ENCODE measurements at places on chromosomes 13 and 19. TPM values are rescaled to one million over a fixed set of nuclear protein-coding genes. Genes with fewer than 3 reads are reported as not detected.
A peak's percentile ranks its signal among the peaks of the same experiment; 100 is the strongest.

The FUT2 gene
- total RNA-seq, result not detected

DNA sequence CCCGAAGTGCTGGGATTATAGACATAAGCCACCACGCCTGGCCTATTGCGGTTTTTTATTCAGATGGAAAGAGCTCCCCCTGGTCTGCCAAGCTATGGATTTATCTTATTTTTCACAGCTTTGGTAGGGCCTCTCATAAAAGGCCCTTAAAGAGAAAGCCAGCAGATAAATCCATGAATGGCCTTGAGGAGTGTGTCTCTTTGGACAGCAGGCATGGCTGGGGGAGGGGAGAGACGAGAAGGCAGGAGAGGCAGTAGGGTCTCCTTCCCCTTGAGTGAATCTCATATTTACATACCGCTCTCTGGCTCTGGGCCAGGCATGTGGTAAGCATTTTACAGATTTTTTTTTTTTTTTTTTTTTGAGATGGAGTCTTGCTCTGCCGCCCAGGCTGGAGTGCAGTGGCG lies 25.2 kb downstream of the MARK4 start:
- DNase-seq, result no peak
- H3K36me3 ChIP-seq, result peaks cover 57% of the 10 kb centered on the region
- peak overlapping the region; percentile 42 for H3K27ac ChIP-seq
- no peaks in the 10 kb centered on the region for H3K27me3 ChIP-seq
- no peak overlapping the region for H3K4me3 ChIP-seq

DNA sequence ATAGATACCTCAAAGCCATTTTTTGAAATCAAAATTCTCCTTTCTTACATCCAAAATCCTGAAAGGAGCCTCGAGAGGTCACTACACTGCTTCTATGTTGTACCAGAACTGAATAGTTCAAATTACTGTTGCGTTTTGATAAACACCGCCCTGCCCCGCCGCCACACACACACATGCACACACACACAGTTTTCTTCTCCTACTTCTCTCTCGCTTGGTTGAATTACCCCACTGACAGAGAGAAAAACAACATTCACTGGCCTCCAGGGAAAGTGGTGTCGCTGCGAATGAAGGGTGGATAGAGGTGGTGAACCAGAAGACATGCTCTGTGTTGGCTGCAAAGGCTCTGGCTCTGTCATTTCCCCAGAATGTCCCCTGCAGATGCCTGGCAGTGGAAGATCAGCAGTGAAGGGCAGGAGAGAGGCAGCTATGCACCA lies 183.4 kb upstream of the RFC3 start:
- H3K4me3 ChIP-seq, result peak overlapping the region; percentile 41
- peak overlapping the region; percentile 89 for H3K27ac ChIP-seq
- H3K4me1 ChIP-seq, result peaks cover 40% of the 10 kb centered on the region

The PARP4 gene
- total RNA-seq, result 34.3 TPM

The SIGLEC9 gene
- total RNA-seq, result not detected

The CD177 gene
- total RNA-seq, result 0.96 TPM

DNA sequence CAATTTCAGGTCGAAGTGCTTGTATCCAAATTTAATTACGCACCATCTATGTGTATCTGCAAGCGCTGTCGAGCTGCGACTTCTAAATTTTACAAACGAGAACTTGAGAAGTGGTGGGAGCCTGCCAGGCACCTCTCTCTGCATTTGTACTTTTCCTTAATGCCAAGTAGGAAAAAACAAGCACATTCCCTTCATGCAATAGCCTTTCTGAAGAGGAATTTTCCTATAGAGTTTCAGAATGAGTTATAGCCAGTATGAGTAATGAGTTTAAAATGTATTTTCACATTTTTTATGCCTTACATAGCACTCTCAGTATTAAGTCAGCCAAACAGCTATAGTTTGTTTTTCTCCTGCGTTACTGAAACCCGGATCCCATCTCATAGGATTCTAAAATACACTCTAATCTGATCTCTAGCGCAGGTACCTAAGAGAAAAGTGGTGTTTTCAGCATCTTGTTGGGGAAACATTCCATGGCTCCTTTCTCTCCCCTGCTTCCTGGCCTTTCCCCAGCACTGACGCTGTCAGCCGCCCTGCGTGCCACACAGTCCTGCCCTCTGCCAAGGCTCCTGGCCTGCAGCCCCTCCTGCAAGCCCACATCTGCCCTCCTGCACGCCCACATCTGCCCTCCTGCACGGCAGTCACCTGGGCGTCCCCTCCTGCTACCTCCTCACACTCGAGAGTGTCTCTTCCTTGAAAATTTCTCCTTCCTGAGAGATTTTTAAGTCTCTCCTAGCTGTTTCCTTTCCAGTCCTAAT lies 526.9 kb downstream of the MYO16 start:
- H3K36me3 ChIP-seq, result peaks cover 11% of the 10 kb centered on the region
- peak overlapping the region; percentile 64 for H3K4me3 ChIP-seq
- no peaks in the 10 kb centered on the region for H3K27me3 ChIP-seq
- peak overlapping the region; percentile 95 for H3K27ac ChIP-seq
- peaks cover 61% of the 10 kb centered on the region for H3K4me1 ChIP-seq

DNA sequence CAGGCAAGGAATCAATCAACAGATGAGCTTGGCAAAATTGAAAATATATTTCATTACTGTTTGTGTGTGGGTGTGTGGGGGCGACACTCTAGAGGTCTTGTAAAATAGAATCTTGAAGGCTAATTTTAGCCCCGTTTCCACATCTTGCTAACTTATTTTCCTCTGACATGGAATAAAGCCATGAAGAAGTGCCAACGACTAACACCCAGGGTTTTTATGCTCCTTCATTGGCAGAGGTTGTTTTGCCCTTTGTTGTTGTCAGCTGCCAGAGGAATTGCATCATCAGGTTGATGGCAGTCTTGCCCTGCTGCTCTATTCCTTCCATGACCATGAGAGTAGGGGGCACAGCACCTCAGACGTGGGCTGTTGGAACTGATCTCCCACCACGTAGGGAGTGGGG lies 30.6 kb upstream of the FAM216B start:
- H3K4me1 ChIP-seq, result peaks cover 17% of the 10 kb centered on the region
- no peak overlapping the region for H3K27ac ChIP-seq
- H3K4me3 ChIP-seq, result no peak overlapping the region
- no peaks in the 10 kb centered on the region for H3K27me3 ChIP-seq
- DNase-seq, result peak; percentile 4

GRCh38 chr13:37342205-37342604 lies 236.7 kb upstream of the CSNK1A1L start:
- no peaks in the 10 kb centered on the region for H3K27me3 ChIP-seq
- no peak overlapping the region for H3K4me3 ChIP-seq
- no peaks in the 10 kb centered on the region for H3K36me3 ChIP-seq

The MEX3D gene
- total RNA-seq, result 20.0 TPM

GRCh38 chr19:30920222-30920621 lies 429.0 kb downstream of the TSHZ3 start:
- DNase-seq, result no peak
- peaks cover 6% of the 10 kb centered on the region for H3K36me3 ChIP-seq
- no peak overlapping the region for H3K4me3 ChIP-seq
- H3K27ac ChIP-seq, result no peak overlapping the region
- no peaks in the 10 kb centered on the region for H3K27me3 ChIP-seq

DNA sequence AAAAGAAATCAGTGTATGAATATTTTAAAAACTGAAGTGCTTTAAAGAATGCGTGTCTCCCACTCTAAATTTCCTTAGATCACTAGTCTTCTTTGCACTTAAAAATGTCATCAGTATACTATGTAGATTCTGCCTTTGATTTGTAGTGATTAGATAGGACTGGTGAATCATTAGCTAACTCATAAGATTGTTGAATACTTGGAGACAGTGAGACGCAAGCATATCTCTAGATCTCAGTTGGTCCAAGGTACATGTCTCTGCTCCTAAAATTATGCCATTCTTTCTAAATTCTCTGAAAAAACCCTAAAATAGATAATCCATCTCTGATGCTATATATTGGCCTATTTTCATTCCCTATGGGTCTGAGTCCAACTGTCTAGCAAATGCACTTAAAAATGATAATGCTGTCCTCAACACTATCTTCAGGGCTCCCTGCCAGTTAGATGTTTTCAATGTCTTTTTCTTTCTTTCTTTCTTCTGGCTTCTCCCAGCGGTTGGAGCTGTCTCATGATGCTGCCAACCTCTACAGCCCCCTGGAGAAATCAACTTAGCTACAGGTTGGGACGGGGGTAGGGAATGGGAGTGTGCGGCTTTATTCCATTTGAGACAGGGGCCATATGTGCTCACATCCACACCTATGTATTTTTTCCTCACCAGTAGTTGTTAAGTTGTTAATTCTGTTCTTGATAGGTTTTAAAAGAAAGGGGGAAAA lies 301.0 kb downstream of the NDFIP2 start:
- DNase-seq, result no peak
- H3K4me3 ChIP-seq, result no peak overlapping the region
- H3K27me3 ChIP-seq, result no peaks in the 10 kb centered on the region
- H3K36me3 ChIP-seq, result no peaks in the 10 kb centered on the region

The ZIM2 gene
- total RNA-seq, result not detected

DNA sequence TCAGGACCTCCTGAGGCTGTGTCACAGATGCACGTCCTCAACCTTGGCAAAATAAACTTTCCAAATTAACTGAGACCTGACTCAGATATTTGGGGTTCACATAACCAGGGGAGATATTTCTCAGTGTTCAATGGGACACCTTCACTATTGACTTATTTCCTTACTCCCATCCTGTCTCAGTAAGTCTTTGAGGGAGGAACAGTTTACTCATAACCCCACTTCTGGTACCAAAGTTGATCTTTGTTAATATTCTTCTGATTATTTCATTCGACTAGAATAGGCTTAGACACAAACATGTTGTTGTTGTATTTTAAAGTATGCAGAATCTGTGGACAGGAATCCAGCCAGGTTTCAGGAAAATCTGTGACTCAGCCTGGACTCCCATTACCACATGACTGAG lies 34.6 kb upstream of the CHST8 start:
- H3K27ac ChIP-seq, result no peak overlapping the region
- no peaks in the 10 kb centered on the region for H3K36me3 ChIP-seq
- DNase-seq, result no peak
- H3K4me3 ChIP-seq, result no peak overlapping the region
- no peaks in the 10 kb centered on the region for H3K27me3 ChIP-seq

DNA sequence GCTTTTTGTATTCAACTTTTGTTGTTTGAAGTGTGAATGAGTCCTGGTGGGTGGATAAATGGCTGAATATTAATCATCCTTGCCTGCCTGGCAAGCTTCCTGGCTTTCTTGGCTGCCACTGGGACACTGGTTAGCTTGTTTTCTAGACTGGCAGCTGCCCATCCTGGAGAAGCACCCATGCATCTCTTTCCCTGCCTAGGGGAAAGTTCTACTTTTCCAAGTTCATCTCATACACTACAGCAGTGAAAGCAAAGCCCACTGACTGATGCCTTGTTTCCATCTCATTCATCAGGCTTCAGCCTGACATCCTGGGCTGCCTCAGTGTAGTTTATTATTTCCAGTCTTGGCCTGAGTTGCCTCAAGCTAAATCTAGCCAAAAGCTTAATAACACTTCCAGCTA lies 244.8 kb downstream of the PCDH20 start:
- peak; percentile 23 for DNase-seq
- H3K4me1 ChIP-seq, result no peaks in the 10 kb centered on the region
- no peaks in the 10 kb centered on the region for H3K36me3 ChIP-seq

The TUBA3C gene
- not detected for total RNA-seq

GRCh38 chr13:102825921-102826706 lies 19.7 kb upstream of the ERCC5 start:
- H3K4me3 ChIP-seq, result peak overlapping the region; percentile 72
- H3K27me3 ChIP-seq, result no peaks in the 10 kb centered on the region
- H3K36me3 ChIP-seq, result peaks cover 45% of the 10 kb centered on the region
- DNase-seq, result peak; percentile 91
- peaks cover 24% of the 10 kb centered on the region for H3K4me1 ChIP-seq

GRCh38 chr13:112058941-112059340 lies 8.0 kb upstream of the SOX1 start:
- no peak overlapping the region for H3K4me3 ChIP-seq
- H3K27me3 ChIP-seq, result no peaks in the 10 kb centered on the region
- no peak for DNase-seq
- no peaks in the 10 kb centered on the region for H3K4me1 ChIP-seq
- no peaks in the 10 kb centered on the region for H3K36me3 ChIP-seq

The CEACAM5 gene
- not detected for total RNA-seq

DNA sequence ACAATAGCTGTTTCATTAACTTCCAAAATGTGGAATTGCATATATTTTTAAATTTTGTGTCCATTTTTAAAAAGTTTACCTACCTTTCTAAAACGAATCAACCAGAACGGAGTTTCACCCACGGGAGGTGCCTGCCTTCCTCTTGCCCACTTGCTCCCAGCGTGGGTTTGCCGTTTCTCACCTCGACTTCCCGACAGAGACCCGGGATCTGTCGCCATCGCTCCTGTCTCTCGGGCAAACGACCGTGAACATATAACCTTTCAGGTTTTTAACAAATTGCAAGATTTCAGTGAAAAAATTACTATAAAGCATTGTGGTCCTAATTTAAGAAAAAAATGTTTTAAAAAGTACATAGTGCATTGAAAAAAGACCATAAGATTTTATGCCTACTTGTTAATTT lies 4.2 kb downstream of the TMEM255B start:
- no peak overlapping the region for H3K27ac ChIP-seq
- DNase-seq, result no peak
- H3K4me3 ChIP-seq, result no peak overlapping the region
- peaks cover 6% of the 10 kb centered on the region for H3K4me1 ChIP-seq
- H3K36me3 ChIP-seq, result peaks cover 5% of the 10 kb centered on the region
- no peaks in the 10 kb centered on the region for H3K27me3 ChIP-seq

The CKM gene
- not detected for total RNA-seq

DNA sequence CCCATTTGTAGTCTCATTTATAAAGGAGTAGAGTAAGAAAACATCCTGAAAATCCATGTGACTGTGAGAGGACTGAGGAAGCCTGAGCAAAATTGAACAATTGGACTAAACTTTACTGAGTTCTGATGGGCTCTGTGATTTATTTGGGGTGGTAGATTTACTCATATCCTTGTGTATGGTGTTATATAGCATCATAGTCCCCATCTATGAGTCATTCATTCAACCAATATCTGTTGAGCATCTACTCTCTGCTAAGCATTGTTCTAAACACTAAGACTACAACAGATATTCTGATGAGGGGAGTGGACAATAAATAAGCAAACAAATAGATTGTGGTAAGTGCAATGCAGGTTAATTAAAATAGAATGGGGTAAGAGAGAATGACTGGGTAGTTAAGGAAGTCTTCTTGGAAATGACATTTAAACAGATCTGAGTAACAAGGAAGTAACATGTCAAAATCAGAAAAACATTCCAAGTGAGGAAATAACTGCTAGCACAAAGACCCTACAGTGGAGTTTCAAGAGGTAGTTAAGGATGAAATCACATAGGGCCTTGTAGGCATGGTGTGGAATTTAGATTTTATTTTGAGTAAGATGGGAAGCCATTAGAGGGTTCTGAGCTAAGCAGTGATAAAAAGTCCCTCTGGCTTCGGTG lies 36.3 kb upstream of the MLNR start:
- DNase-seq, result no peak
- no peak overlapping the region for H3K4me3 ChIP-seq
- peaks cover 43% of the 10 kb centered on the region for H3K36me3 ChIP-seq
- no peak overlapping the region for H3K27ac ChIP-seq

GRCh38 chr13:75763512-75763911 lies 127.4 kb downstream of the LMO7 start:
- no peaks in the 10 kb centered on the region for H3K27me3 ChIP-seq
- peaks cover 17% of the 10 kb centered on the region for H3K36me3 ChIP-seq
- H3K4me3 ChIP-seq, result peak overlapping the region; percentile 19
- peaks cover 32% of the 10 kb centered on the region for H3K4me1 ChIP-seq
